ENCODE measurements at places on chromosomes 2 and 18.

DNA sequence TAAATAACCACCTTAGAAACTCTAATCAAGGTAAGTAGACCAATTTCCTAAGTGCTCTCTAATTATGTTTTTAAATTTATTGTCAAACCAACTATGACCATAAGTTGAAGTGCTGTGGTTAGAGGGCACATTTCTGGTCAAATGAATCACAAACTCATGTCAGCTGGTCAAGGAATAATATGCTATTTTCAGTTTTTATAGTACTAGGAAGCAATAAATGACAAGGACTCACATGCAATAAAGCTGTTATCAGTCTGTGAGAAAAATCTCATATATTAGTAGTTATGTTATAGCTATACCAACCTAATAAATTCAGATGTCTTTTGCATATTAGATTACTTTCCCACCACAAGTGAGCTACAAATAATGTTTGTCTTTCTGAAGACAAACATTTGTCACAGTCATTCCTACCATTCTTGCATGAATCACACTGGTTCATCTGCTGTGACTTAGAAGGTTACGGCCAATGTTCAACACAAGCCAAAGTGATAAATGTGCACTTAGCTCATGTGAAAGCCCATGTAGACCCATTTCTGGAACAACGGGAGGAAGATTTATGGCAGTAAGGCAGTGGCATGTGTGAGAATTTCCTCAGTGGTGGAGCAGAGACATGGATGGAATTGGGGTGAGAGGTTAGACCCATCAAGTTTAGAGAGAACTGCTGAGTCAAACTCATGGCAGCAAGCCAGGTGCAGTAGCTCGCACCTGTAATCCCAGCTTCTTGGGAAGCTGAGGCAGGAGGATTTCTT lies 27.4 kb upstream of the CCNYL1 start:
- no peak for DNase-seq

DNA sequence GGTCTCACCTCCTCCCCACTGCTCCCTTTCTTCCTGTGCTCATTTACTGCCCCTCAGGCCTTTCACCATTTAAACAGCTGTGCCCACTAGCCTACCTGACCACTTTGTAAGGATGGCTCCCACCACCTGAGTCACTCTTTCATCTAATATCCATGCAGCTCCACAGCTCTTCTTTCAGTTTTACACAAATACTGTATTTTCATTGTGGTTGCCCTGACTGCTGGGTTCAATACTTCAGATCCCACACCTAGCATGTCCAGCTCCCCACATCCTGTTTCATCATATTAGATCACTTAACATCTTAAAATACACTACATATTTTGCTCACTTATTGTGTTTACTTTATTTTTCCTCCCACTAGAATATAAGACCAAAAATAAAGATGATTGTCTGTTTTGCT lies 1110.6 kb downstream of the TSN start:
- DNase-seq, result no peak

DNA sequence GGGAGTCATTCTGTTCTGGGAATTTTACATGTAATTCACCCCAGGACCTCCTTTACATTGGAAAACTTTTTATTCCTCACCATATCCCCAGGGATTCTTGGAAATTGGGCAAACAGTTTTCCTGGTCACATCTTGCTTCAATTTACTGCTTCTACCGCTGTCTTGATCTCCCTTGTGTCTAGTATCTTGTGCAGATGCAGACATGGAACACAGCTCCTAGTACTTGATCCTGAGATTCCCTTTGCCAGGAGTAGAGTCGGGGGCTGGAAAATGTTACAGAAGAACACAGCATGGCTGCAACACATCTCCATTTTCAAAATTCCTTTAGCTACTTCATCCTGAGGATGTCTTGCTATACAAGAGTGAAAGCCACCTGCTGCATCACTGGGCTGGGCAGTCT lies 472.8 kb downstream of the PLCL1 start:
- no peak for DNase-seq

- no peak for DNase-seq
These were observed 141.9 kb downstream of the MTCL1 start for GRCh38 chr18:8847066-8847755.

DNA sequence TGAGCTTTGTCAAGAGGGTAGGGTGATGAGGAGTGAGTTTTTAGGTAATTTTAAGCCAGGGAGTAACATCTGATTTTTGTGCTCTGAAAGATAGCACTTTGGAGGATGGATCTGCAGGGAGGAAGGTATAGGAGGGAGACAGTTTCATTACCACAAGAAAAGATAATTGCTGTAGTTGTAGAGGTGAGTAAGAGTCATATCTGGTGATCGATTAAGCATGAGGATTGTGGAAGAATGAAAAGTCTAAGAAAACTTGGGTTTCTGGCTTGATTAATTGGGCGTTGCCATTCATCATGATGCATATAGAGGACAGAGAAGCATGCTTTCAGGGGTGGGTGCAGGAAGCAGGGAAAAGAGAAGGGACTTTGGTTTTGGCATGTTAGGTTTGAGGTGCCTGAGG lies 18.5 kb downstream of the KCMF1 start:
- DNase-seq, result no peak

GRCh38 chr2:65640793-65641103 lies 208.3 kb upstream of the SPRED2 start:
- no peak for DNase-seq

DNA sequence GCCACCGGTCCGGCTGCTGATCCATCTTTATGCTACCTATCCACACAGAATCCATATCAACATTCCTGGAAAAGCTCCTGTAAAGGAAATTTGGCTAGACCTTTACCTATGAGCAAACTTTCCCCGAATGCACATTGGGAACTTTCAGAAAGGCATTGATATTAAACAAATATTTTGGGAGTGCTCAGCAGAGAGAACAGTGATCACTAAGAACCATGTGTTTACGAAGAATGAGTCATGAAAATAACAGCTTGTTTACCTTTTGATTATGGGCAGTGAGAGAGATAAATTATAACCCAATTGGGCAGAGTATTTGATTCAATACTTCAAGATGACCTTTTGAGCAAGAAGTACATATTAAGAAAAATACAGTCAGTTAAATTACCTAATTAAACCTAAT lies 189.7 kb upstream of the CDH2 start:
- no peak for DNase-seq

GRCh38 chr2:69017080-69017479 lies 4.1 kb downstream of the ANTXR1 start:
- no peak for DNase-seq
